Activated B cell treated with CpG ODN at 0.5 μM for 24 hours (primary cell): ENCODE measurements at places on chromosomes 6 and 20.

DNA sequence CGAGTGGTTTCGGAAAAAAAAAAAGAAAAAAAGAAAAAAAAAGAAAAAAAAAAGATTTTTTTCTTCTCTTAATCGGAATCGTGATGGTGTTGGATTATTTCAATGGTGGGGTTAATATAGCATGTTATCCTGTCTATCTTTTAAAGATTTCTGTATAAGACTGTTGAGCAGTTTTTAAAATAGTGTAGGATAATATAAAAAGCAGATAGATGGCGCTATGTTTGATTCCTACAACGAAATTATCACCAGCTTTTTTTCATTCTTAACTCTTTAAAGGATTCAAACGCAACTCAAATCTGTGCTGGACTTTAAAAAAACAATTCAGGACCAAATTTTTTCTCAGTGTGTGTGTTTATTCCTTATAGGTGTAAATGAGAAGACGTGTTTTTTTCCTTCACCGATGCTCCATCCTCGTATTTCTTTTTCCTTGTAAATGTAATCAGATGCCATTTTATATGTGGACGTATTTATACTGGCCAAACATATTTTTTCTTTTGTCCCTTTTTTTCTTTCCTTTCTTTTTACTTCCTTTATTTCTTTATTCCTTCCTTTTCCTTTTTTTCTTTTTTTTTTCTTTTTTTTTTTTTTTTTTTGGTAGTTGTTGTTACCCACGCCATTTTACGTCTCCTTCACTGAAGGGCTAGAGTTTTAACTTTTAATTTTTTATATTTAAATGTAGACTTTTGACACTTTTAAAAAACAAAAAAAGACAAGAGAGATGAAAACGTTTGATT lies 3.6 kb downstream of the SOX4 start:
- no peak for DNase-seq

DNA sequence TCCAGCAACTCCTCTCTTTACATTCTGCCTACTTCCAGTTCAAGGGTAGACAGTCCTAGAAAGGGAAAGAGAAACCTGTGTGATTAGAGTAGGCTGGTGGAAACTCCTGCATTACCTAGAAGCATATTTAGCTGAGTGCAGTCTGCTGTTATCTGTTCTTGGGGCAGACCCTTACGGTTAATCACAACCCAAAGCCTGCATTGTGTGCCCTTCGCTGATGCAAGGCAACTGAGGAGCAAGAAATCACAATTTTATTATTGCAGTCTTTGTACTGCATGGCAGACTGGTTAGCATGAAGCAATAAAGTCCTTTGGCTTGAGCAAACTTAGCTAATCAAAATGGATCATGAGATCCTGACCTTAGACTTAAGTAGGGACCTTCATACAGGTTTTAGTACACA lies 1.5 kb upstream of the GOPC start:
- no peak for DNase-seq

DNA sequence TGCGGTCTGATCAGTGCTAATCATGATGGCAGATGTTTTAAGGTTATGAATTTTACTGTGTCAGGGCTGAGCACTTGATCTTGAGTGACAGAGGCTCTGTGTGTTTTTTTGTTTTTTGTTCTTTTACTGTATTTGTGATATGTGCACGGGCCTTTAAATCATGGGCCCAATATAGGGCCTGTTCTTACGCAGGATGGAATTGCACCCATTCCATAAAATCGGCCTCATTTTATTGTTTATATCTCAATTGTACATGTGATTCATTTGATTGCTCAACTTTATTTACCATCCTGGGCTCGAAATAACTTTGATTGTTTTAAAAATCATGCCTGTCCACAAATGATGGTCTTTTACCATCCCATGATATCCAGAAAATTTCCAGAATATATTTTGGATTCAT lies 39.3 kb upstream of the MBOAT1 start:
- no peak for DNase-seq

GRCh38 chr6:137155830-137156229 lies 17.6 kb downstream of the IL22RA2 start:
- DNase-seq = no peak

DNA sequence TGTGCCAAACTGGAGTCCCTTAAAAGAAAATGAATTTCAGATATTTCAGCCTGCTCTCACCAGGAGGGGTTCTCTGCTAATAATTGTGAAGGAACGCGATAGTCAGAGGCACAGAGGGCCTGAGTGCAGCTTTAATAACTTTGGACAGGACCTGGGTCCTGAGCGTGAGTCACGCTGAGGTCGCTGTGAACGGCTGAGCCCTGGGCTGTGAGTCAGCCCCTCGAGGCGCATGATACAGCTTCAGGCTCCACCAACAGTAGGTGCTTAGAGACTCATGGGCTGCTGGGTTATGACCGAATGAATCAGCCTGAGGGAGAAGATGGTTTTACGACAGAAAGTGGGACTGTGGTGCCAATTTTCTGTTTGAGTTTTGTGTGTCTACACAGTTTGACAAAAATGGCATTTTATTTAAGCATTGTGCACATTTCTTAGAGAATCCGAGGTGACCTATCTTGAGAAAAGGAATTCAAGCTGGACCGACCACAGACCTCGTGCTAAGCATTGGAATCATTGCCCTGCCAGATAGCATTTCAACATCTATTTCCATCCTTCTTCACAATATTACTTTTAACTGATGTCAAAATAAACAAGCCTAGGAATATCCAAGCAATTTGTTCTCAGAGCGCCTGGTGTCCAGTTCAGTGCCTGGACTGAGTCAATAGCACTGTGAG lies 183.0 kb downstream of the THBS2 start:
- DNase-seq = no peak

GRCh38 chr20:46784436-46785127 lies 75.1 kb downstream of the SLC2A10 start:
- DNase-seq = no peak

- DNase-seq = no peak
Observed at GRCh38 chr20:64042054-64042781, 6.2 kb downstream of the C20orf204 start.

DNA sequence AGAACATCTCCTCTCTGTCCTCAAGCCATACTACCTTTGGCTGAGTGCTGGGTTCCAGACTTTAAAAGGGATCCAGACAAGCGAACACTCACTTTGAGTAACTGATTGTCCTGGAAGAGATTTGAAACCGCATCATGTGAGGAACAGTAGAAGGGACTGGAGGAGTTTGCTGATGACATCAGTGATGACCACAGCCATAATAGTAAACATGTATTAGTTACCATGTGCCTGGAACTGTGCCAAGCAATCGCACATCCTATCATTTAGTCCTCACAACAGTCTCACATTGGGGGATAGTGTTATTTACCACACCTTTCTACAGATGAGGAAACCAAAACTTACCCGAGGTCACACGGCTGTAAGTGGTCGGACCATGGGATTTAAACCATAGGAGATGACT lies 39.8 kb downstream of the ARMC2 start:
- no peak for DNase-seq

DNA sequence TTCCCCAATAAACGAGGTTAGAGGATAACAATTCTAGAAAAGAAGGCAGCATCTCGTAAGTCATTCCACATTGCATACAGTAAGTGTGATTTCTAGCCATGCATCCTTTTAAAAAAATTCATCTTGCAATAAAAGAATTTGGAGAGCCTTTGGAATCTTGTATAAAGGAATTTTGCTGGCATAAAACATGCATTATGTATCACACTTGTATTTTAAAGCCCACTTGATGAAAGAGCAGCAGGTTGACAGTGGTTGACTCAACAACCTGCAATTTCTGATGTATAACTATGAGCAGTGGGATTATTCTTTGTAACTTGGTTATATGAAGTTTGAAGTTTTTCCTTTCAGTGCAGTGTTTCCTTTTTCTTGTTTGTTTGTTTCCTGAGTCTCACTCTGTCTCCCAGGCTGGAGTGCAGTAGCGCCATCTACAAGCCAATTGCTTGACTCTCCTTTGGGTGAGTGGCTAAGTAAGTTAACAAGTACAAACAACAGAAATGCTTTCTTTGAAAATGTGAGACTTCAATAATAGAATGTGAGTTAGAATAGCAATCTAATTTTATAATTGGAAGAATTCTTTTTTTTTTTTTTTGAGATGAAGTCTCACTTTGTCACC lies 39.9 kb downstream of the JARID2 start:
- no peak for DNase-seq

DNA sequence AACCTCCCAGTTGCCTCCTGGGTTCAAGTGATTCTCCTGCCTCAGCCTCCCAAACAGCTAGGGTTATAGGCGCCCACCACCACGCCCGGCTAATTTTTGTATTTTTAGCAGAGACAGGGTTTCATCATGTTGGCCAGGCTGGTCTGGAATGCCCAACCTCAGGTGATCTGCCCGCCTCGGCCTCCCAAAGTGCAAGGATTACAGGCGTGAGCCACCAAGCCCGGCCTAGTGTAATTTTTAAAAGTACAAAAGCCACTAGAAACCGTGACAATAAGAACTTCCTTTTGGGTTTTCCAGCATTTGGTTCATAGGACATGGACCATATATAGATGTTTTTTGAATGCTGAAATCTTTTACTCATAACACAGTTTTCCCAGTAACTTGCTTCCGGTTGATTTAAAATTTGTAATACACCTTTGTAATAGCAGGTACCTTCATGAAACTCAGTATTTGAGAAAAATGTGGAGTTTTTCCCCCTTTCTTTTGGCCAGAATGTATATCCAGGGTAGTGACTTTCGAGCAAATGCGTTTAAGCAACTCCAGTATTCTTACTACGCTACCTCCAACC lies 467 bp downstream of the PXT1 start:
- DNase-seq = no peak

DNA sequence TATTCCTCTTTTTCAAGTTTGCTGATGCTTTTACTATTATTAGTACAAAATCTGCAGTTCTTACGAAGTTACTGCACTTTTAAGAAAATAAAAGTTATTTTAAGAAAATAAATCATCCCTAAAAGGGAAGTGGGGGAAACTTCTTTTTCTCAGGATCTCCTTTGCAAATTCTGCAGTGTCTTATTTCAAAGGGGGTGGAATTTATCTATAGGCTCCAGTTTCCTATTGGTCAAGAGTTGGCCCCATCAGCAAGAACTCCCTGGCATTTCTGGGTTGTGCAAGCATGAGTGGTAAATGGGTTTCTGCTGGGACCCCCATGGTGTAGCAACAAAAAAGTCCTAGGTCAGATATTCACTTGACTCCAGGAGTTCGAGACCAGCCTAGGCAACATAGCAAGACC lies 136.3 kb upstream of the PRDM1 start:
- no peak for DNase-seq

DNA sequence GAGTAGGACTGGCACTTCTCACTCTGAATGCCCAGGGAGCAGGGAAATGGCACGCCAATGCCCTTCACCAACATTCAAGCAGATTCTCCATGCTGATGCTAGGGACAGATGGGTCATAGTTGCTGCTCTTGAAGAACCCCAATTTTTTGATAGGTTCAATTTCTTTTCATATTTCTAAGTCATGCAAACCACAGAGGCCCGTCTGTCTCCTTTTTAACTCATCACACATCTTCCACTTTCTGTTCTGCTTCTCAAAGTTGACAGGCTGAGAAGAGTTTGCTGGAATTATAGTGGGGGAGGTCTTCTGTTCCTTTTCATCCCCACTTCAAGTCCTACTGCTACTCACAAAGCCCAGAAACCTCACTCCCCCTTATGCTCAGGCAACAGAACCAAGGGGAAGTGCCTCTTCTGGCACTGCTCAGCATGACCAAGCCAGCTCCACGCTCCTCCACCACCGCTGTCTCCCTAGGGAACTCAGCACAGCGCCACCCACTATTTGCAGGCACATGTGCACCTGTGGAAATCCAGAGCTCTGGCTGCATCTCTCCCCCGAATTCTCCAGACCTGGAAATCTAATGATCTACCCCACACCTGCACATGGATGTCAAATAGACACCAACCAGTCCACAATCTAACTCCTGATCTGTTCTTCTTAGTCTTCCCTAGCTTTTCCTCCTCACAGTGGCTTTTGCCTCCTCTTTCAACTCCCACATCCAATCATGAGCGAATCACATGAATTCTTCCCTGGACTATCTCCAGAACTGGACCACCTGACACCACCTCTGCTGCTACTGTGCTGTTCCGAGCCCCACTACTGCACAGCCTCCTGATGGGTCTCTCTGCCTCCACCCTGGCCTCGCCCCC lies 10.7 kb downstream of the ZBTB24 start:
- peak; percentile 42 for DNase-seq

- no peak for DNase-seq
Observed at GRCh38 chr20:3276680-3277015, 37.7 kb upstream of the SLC4A11 start.

DNA sequence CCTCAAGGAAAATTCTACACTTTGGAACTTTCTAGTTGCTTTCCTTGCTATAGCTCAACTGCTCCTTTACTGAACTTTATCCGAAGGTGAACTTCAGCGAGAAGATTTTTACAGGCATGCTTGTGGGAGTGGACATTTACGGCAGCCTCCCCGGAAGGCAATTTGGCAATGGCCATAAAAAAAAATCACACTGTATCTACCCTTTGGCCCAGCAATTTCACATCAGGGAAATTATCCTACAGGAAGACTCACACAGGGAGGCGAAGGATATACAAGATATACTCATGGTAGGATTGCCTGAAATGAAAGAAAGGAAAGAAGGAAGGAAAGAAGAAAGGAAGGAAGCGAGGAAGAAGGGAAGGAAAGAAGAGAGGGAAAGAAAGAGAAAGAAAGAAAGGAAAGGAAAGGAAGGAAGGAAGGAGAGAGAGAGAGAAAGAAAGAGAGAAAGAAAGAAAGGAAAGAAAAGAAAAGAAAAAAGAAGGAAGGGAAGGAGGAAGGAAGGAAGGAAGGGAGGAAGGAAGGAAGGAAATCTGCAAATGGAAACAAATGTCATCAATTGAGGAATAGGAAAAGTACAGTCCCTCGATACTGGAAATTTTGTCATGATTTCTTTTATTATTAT lies 25.7 kb downstream of the OVOL2 start:
- no peak for DNase-seq

GRCh38 chr20:10799735-10800134 lies 125.9 kb upstream of the JAG1 start:
- DNase-seq = no peak

DNA sequence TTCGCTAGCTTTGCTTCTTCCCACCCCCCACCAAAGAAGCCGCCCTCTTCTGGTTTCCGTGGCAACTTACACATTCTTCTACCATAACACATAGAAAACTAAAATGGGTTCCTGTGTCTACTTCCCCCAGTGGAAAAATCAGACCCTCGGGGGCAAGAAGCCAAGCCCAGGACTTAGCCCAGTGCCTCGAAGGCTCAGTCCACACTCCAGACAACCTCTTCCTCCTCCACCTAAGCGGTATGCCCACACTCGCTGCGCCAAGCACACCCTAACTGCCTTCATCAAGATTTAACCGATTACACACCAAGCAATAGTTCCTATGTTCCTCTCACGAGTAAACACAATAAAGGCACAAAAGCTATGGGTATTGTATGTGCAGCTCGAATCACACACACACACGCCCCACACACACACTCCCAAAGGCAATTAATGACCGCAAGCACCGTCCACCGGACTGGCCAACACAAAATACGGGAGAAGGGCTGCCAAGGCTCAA lies 537 bp downstream of the PPIL4 start:
- peak; percentile 35 for DNase-seq

- DNase-seq = no peak
Observed at GRCh38 chr6:35173427-35174087, 32.4 kb upstream of the TCP11 start.

- DNase-seq = no peak
Observed at GRCh38 chr6:41840326-41840725, 52.8 kb downstream of the TOMM6 start.
